ENCODE measurements at places on chromosomes 6 and 20.

DNA sequence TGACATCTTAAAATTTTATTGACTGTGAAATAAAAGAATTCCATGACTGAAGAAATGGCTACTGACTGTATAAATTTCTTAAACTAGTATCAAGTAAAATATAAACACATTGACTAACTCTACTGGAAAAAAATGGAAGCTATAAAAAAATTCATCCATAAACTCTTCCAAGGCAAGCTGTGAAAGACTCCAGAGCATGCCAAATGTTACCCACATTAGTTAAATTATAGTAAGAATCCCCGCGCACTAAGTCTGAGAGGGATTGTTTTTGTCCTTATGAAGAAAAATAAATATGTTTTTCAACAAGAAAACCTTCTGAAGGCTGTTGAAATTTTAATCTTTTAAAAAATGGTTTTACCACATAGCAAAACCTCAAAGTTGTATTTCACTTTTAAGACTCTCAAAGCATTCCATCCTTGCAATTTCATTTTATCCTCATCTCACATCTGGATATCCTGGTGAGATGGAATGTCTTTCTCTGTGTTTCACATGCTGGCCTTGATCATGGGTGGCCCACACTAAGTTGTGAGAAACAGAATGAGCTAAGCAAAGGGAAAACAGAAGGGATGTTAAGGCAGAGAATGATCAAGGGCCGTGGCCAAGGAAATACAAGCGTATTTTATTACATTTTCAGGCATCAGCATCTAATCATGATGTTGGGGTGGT lies 732.5 kb downstream of the KIF16B start:
- no peak for DNase-seq

GRCh38 chr6:24489470-24489869 lies at the start of gene GPLD1:
TSS of gene GPLD1 (minus strand) at chr6:24489578. CDS start at chr6:24489511, 67 bp downstream.
- DNase-seq, result no peak

- DNase-seq, result no peak
Observed at GRCh38 chr20:45229264-45230056, 8.3 kb downstream of the SEMG2 start.

DNA sequence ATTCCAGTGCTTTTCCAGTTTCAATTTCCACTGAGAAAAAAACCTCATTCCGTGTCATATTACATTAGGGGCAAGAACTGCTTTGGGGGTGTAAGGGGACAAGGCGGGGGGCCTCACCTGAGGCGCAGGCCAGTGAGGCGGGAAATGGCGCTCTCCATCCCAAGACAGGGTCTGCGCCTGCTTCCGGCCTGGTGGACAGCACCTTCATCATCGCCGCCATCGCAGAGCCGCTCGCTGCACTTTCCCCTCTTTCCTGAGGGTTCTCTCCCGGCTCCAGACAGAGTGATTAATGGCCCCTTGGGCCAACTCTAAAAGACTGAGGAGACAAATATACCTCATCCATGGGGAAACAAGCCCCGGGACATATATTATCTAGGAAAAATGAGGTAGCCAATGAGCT lies 270.0 kb upstream of the SOX4 start:
- DNase-seq, result no peak

DNA sequence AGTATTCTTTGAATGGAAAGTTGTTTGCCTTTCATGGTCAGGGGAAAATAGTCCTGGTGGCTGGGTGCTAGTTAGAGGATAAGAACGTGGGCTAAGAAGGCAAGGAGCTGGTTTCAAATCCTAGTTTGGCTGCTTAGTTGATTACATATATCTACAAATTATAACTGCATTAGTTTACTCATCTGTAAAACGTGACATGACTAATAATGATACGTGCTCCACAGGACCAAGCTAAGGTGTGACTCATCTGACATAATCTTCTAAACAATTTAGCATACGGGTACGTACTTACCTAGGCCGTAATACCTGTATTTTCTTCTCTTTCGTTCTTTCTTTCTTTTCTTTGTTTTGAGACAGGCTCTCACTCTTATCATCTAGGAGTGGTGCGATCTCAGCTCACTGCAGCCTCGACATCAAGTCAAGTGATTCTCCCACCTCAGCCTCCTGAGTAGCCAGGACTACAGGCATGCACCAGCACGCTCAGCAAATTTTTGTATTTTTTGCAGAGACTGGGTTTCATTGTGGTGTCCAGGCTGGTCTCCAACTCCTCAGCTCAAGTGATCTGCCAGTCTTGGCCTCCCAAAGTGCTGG lies 1274.2 kb upstream of the GJE1 start:
- DNase-seq, result no peak

Data from GF-D8 (cell line).